ENCODE measurements at places on chromosomes 2 and 18.

DNA sequence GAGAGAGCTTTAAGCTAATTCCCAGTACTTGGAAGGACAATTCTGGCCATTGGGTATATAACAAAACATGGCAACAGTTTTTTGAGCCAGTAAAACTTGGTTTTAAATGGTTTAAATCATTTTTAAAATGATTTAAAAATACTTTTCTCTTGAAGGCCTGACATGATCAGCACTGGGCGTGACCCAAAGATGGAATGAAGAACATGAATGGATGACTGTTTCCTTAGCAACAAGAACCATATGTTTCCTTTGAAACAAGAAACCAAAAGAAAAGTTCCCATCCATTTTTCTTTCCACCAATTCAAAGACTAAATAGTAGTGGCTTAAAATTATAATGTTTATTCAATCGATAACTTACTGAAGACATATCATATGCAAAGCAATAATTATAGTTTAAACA is 348.3 kb upstream of the FIGN start:
- DNase-seq, result no peak

- no peak for DNase-seq
Observed at GRCh38 chr2:22481486-22482259, 903.3 kb upstream of the KLHL29 start.

GRCh38 chr18:49014605-49015267 is 64.0 kb upstream of the SMAD7 start:
- no peak for DNase-seq

DNA sequence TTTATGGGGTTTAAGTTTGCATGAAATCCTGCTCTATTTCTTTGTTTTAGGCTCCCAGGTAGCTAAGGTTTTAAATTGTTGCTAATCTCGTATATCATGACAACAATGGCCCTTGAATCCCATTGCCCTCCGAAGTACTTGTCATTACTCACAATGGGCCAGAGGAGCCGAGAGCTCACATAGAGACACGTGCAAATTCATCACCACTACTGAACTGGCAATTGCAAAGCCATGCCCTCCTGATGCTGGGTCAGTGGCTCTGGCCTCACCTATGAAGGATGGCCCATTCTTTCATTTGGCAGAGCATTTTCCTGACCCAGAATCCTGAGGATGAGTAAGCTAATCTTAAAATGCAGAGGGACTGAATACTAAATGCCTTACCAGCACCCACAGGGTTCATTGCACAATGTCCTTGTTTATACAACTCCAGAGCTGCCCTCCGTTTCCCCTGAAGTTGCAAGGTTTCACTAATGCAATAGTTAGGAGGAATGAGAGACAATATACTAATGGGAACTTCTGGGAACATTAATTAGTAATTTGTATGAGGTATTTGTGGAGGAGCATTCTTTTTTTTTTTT is 71.6 kb upstream of the GAREM1 start:
- DNase-seq, result no peak

DNA sequence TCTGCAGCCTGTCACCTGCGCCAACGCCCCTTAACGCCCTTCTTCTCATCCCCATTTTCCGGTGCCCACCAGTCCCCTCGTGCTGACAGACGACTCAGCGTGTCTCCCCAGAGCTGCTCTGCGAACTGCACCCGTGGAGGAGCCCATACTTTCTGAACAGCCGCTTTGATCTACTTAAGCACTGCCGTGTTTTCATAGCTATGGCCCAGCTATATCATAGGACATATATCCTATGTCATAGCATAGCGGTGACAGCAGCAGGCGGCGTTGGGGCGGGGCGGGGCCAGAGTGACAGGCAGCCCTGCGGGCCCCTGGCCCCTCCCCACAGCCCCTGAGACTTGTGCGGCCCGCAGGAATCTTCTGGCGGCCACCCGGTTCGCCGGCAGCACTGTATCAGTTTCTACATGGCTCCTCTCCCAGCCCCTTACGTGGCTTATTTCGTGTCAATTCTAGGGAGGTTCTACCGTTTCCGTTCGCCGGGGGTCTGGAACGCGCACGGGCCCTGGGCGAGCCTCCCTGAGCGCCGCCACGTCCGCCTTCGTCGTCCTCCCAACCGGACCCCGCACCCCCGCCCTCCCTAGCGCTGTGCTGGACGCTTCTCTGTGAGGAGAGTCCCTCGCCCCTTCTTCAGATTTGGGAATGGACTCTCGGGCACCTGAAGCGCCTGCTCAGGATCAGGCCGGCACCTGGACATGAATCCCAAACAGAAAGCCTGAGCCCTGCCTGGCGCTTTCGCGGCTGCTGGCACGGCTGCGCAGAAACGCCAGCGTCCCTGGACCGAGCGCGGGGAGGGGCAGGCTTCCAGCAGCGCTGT is 35.4 kb downstream of the PTPN18 start:
- DNase-seq, result peak; percentile 87

DNA sequence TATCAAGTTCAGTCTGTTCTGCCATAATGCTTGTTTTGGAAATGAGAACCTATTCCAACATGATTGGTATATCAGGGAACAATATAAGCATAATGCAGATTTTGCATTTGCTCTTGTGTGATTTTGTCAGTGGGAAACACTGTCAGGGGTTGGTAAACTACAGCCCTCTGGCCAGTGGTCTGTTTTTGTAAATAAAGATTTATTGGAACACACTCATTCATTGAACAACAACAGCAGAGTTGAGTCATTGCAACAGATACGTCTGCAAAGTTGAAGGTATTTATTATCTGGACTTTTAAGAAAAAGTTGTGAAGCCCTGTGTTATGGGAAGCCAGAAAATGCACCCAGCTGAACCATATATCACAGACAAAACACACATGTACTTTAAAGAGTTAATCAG is 83.1 kb downstream of the MCFD2 start:
- DNase-seq, result no peak

DNA sequence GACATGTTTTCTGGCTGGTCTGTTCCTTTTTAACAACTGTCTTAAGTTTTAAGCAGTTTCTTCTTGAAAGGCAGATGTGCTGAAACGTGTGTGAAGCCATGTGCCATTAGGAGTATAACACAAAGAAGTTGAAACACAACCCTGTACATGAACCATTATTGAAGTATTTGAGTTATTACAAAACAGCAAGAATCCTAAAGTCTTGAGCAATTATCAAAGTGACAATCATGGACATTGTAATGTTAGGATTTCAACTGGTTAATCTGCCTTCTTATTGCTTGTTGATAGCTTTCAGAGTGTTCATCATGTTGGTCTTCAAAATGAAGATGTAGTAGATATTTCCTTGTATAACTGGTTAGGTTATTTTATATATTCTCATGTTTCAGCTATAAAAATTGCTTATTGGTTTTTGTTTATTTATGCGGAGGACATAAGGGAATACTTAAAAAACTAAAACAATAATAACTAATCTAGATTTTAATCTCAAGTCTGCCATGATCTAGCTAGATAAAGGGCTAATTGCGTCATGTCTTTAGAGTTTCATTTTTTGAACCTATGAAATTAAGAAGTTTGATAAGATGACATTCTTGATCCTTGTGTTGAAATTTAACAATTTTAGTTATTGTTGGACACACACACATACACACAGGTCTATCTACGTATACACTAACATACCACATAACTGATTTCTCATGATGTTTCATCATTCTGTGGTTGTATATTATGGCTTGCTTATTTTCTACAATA is 21.1 kb downstream of the PPP1R1C start:
- DNase-seq, result no peak

GRCh38 chr2:16729335-16729734 is 63.7 kb upstream of the CYRIA start:
- no peak for DNase-seq

GRCh38 chr2:38187541-38188011 is 111.6 kb upstream of the CYP1B1 start:
- DNase-seq, result no peak

GRCh38 chr2:237253046-237253702 is 160.8 kb downstream of the COL6A3 start:
- DNase-seq, result no peak

DNA sequence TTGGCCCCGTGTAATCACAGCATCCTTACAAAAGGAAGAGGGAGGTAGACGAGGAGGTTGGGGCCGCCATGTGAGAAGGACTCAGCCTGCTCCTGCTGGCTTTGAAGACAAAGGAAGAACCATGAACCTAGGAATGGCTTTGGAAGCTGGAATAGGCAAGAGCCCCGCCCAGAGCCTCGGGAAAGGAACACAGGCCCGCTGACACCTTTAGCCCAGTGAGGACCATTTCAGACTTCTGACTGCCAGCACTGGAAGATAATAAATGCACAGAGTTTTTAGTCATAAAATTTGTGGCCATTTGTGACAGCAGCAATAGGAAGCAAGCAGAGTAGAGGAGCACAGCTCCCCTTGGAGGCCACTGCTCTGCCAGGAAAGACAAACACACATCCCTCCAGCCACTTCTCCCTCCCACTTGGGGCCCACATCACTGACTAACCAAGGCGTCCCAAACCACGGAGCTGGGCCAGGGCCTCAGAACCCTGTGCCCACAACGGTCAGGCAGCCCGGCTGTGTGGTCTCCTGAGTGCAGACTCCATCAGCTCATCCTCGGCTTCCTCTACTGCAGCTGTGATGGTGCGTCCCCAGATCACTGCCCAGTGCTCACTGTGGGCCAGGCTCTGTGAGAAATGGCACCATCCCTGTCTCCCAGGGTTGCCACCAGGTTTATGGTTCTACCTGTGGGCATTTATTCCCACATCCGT is 39.7 kb downstream of the TFCP2L1 start:
- DNase-seq, result no peak

- DNase-seq, result no peak
Observed at GRCh38 chr2:24330161-24330560, 30.2 kb downstream of the ITSN2 start.

- DNase-seq, result no peak
Observed at GRCh38 chr18:48090702-48091101, 160.2 kb upstream of the SMAD2 start.

DNA sequence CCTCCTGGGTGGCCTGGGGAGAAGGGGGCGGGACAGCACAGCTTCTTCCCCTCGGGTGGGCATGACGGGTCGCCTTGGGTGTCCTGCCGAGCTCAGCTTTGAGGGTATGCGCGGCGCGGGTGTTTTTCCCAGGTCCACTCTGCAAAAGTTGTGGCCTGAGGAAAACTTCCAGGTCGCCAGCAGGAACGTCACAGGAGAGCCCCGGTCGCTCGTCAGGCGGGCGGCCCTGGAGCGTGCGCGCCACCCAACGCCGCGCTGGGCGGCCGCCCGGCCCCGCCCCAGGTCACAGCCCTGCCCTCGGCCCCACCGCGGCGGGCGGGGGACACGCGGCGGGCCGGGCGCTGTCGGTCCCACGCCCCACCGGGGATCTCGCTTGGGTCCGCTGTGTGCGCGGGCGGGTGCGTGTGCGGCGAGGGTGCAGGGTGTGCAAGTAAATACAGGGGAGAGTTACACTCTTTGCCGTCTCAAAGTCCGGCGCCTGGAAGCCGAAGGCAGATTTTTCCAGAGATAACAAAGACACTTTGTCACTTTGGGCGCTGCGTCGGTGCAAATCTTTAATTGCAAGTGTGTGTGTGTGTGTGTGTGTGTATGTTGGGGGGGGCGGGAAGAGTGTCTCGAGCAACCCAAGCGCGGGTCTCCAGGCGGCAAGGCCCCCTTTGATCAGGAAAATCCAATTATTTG is 616 bp upstream of the SP5 start:
- peak; percentile 70 for DNase-seq

GRCh38 chr2:162890690-162891311 is 52.2 kb upstream of the KCNH7 start:
- no peak for DNase-seq

GRCh38 chr2:237639836-237640220 is 12.4 kb downstream of the LRRFIP1 start:
- peak; percentile 45 for DNase-seq

DNA sequence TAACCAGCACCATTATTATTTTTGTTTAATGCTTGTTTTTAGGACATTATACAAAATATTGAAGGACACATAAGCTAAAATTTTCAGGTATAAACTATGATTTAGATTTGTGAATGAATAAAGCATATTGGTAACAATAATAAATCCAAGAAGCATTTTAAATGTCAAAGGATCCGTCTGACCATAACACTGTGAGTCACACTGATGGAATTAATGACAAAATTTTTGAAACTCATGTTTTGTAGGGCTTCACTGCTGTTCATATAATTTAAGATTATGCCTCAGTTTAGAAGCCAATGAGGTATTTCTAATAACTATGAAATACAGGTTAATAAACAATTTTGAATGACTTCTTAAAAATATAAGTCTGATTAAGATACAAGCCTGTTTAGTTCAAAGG is 124.6 kb downstream of the TMEFF2 start:
- DNase-seq, result no peak

GRCh38 chr18:42164556-42164955 is 209.5 kb downstream of the PIK3C3 start:
- no peak for DNase-seq

- no peak for DNase-seq
Observed at GRCh38 chr2:64417624-64418023, 36.3 kb upstream of the LGALSL start.

DNA sequence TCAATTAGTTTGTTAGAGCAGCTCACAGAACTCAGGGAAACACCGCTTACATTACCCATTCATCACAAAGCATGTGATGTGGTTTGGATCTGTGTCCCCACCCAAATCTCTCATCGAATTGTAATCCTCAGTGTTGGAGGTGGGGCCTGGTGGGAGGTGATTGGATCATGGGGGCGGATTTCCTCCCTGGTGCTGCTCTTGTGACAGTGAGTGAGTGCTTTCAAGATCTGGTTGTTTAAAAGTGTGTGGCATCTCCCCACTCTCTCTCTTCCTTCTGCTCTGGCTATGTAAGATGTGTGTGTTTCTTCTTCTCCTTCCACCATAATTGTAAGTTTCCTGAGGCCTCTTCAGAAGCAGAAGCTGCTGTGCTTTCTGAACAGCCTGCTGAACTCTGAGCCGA is 63.5 kb upstream of the AGPS start:
- DNase-seq, result no peak

GRCh38 chr2:228253752-228254151 is 72.3 kb upstream of the SPHKAP start:
- no peak for DNase-seq

GRCh38 chr18:62461591-62461990 is 61.2 kb upstream of the ZCCHC2 start:
- no peak for DNase-seq

DNA sequence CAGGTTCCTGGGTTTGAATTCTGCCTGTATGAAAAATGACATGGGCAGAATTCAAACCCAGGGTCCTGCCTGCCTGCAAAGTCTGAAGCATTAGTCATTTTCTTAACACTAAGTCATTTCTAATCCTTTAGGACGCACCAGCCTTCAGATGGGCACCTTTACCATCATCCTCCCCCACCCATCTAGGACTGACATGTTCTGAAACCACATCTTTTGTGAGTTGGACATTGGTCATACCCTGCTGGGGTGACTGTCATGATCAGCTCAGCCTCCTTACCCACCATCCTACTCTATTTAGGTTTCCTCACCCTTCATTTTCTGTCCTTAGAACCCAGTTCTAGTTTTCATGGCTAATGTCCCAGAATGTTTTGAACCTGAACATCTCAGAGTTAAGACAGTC is 104.9 kb downstream of the TRIB2 start:
- no peak for DNase-seq

DNA sequence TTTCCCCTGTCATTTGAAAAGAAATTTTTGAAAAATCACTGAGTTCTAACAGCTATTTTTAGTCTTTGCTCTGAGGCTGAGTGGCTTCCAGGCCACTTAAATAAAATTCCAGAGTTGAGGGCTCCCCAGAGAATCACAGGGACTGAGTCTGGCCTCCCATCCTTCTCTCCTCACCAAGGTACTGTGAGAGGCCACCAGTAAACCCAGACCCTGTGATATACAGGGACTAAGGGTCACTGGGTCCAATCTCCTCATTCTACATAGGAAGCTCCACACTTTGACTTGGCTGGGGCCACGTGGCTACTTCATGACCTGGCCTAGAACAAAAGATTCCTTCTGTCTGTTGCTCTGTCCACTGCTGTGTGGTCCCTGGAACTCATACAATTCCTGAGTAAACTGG is 123.2 kb upstream of the CDCA7 start:
- DNase-seq, result no peak

All from islet precursor cell (in vitro differentiated cells).